ENCODE measurements at places on chromosomes 13 and 19.

GRCh38 chr19:33214596-33214995 is 11.1 kb downstream of the SLC7A10 start:
- no peak for DNase-seq

DNA sequence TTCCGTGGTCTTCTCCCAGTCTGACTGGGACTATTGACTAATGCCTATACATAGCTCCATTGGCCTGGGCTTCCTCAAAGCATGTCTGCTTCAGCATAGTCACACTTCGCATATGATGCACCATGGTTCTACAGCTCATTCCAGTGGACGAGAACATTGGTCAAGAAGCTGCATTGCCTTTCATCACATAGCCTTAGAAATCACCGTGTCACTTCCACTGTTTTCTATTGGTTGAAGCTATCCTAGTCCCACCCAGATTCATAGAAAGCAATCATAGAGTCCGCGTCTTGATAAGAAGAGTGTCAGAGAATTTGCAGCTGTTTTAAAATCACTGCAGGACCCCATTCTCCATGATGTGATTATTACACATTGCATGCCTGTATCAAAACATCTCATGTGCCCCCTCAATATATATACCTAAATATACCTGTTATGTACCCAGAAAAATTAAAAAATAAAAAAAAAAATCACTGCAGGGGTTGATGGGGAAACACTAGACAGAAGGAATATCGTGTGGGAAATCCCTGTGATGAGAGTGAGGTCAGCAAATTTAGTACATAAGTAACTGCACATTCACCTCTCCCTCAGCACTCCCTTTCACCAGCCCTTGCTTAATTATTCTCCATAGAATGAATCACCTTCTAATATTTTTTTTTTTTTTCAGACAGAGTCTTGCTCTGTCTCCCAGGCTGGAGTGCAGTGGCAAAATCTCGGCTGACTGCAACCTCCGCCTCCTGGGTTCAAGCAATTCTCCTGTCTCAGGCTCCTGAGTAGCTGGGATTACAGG is 2.2 kb upstream of the ARHGAP33 start:
- no peak for DNase-seq

DNA sequence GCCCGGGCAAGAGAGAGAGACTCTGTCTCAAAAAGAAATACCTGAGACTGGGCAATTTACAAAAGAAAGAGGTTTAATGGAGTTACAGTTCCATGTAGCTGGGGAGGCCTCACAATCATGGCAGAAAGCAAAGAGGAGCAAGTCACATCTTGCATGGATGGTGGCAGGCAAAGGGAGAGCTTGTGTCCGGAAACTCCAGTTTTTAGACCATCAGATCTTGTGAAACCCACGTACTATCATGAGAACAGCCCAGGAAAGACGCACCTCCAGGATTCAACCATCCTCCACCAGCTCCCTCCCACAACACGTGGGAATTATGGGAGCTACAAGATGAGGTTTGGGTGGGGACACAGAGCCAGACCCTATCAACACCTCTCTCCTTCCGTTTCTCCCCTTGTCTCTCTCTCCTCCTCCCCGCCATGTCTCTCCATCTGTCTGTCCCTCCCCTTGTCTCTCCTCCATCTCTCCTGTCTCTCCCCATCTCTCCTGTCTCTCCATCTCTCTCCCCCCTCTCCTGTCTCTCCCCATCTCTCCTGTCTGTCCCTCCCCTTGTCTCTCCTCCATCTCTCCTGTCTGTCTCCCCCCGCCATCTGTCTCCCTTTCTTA is 10.0 kb downstream of the POLR2E start:
- no peak for DNase-seq

DNA sequence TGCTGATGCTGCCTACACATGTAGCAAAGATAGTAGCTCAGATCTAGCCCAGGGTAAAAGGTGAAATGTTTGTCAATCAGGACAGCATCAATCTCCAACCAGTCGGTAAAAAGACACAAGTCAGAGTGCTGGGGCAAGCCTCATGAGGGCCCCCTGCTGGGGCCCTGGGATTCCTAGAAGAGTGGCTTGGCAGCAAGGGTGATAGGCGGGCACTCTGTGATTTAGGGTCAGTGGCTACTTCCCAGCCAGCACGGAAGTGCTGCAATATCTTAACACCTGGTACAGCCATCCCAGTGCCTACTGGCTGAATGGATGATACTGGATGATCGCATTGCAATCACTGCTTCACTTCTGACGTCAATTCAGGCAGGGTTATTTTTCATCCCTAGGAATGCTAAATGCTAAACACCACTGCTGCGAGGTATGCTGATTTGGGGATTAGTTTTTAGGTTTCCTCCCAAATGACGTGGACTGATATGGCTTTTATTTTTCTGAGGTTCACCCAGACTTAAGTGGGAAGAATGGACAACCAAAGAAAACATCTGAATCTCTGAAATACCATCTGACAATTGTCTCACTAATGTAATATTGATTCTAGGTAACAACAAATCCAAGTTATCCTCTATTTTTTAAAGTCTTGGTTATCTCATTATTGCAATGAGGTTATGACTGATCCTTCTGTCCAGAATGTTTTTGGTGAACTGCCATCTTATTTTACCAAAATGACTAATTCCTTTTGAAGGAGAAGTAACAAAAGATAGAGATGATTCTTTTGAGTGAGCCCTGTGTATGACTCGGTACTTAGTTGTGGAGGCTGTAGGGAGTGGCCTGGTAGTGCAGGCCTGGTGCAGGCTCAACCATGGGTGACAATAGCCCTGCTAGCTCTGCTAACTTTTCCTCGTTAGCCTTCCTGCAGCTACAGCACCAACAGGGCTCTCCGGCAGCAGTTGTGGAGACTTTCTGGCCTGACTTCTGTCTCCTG is 432.5 kb downstream of the FGF9 start:
- no peak for DNase-seq

DNA sequence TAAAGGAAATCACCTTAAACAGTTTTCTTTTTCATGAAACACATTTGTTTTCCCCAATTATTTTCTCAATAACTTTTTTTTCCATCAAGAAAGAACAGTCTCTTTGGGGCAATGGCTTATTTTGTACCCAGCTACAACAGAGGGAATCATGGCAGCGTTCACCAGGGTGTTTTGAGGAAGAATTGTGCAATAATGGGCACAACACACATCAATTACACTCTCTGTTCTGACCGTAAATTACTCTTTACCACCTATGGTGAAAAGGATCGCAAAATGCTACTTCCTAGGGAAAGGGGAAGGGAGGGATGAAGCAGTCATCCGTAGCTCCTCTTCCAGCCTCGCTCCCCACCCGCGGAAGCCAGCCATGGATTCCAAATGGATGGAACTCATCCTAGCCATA is 38.6 kb downstream of the TMTC4 start:
- no peak for DNase-seq

GRCh38 chr13:32515246-32515645 is 23.3 kb downstream of the N4BP2L2 start:
- DNase-seq = no peak

DNA sequence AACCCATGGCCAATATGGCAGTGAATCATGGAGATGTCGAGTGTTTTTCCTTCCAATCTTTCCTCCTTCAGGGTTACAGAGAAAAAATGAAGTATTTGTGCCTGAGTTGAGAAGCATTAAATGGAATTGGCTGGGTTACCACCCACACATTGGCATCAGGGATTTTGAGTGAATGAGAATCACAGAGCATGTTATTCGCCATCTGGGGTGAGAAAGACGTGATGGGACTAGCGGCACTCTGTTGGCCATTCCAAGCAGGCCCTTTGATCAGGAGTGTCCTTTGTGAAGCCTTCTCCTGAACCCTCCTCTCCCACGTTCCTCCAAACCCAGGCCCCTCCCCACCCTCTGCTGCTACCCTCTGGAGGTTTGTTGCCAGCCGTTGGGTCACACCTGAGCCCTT is 84.2 kb upstream of the PCDH8 start:
- no peak for DNase-seq

Data from T-helper 2 cell (primary cell).